B cell (primary cell): ENCODE measurements at places on chromosomes 16 and 17. TPM values are rescaled to one million over a fixed set of nuclear protein-coding genes. Genes with fewer than 3 reads are reported as not detected.

HOXB9 gene
- total RNA-seq: not detected in 2 replicates

GRCh38 chr17:30555942-30556341 is 78.7 kb downstream of the GOSR1 start:
- H3K4me3 ChIP-seq: no peak overlapping the region
- DNase-seq: no peak
- no peaks in the 10 kb centered on the region for H3K36me3 ChIP-seq
- no peak overlapping the region for H3K27ac ChIP-seq
- H3K27me3 ChIP-seq: no peaks in the 10 kb centered on the region

DNA sequence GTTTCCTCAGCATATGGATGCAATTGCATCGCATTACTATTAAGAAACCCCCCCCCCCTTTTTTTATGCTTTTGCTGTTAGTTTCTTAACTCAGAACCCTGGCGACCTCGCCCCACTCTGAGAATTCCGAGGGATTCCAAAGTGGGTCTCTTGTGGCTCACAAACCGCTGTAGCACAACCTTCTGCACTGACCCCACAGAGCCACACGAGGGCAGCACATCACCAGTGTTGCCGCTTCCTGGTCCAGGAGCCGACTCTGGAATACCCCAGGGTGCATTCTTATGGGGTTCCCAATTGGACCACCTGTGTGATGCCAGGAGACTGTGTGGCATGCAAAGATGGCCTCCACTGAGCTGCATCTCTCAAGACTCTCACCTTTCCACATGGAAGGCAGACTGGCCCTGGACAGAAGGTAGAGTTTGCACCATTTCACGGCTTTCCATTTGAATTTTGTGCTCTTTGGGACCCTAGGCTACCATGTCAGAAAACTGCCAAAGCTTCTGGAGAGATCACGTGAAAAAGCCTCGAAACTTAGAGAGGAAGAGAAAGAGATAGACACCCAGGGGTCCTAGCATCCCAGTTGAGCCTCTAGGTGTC is 432.7 kb upstream of the ASIC2 start:
- no peak for DNase-seq
- H3K4me3 ChIP-seq: no peak overlapping the region
- H3K36me3 ChIP-seq: no peaks in the 10 kb centered on the region
- no peaks in the 10 kb centered on the region for H3K4me1 ChIP-seq
- H3K27ac ChIP-seq: no peak overlapping the region

KATNIP gene
- 49.9 and 56.0 TPM in 2 replicates for total RNA-seq

DNA sequence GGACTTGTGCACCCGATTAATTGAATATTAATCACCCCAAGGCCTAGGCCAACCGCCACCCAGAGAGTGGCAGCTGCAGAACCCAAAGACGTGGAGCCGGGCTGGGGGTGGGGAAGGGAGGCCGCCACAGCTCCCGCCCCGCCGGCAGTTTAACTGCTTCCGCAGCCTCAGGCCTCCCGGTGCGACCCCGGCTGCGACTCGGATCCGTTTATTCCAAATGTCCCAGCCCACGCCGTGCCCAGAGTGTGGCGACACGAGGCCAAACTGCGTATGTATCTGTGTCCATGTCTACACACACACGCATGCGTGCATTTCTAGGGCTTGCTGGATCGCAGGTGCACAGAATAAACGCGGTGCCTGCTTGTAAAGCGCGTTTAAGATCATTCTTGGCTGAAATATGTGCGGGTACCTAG is 802 bp upstream of the TOB1 start:
- H3K36me3 ChIP-seq: peaks cover 12% of the 10 kb centered on the region
- peak; percentile 92 for DNase-seq
- H3K4me3 ChIP-seq: peak overlapping the region; percentile 98

SYNGR3 gene
- total RNA-seq: 19.8 and 20.8 TPM in 2 replicates

GRCh38 chr17:74785981-74786360 is 9.8 kb upstream of the NAT9 start:
- no peaks in the 10 kb centered on the region for H3K27me3 ChIP-seq
- H3K4me1 ChIP-seq: peaks cover 43% of the 10 kb centered on the region
- no peaks in the 10 kb centered on the region for H3K36me3 ChIP-seq
- no peak overlapping the region for H3K27ac ChIP-seq
- no peak for DNase-seq

DNA sequence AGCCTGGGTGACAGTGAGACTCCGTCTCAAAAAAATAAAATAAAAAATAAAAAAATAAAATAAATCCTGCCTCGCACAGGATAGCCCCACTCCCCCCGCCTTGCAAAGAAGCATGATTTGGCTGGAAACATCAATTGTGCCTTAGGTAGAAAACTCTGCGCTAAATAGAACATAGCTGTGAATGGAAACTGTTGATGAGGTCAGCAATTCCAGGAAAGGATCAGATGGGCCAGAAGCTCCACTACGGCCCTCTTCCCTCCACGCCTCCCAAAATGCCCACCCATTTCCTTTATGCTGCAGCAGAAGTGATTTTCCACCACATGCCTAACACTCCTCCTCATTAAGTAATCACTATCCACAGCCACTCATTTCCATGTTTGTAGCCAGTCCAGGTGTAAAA is 473.4 kb downstream of the XYLT1 start:
- H3K4me3 ChIP-seq: no peak overlapping the region
- H3K27ac ChIP-seq: no peak overlapping the region
- no peaks in the 10 kb centered on the region for H3K36me3 ChIP-seq
- DNase-seq: no peak

CDC6 gene
- 0.63 and 2.2 TPM in 2 replicates for total RNA-seq

DNA sequence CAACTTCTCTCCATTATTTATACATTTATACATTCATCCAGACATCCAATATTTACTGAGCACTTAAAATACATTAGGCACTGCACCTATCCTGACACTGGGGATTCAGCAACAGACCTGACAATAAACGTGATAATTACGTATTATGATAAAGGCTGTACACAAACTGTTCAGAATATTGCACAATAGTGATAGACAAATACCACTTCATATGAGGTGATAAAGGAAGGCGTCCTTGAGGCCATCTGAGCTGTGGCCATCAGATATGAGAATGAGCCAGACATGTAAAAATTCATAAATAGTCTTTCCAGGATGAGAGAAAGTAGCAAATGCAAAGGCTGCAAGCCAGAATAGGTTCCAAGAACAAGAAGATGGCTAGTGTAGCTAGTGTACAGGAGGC is 8.6 kb downstream of the USP32 start:
- H3K36me3 ChIP-seq: no peaks in the 10 kb centered on the region
- peaks cover 6% of the 10 kb centered on the region for H3K4me1 ChIP-seq
- no peak overlapping the region for H3K27ac ChIP-seq
- no peak overlapping the region for H3K4me3 ChIP-seq
- no peaks in the 10 kb centered on the region for H3K27me3 ChIP-seq
- DNase-seq: no peak

TUBG1 gene
- 15.7 and 17.2 TPM in 2 replicates for total RNA-seq

DNA sequence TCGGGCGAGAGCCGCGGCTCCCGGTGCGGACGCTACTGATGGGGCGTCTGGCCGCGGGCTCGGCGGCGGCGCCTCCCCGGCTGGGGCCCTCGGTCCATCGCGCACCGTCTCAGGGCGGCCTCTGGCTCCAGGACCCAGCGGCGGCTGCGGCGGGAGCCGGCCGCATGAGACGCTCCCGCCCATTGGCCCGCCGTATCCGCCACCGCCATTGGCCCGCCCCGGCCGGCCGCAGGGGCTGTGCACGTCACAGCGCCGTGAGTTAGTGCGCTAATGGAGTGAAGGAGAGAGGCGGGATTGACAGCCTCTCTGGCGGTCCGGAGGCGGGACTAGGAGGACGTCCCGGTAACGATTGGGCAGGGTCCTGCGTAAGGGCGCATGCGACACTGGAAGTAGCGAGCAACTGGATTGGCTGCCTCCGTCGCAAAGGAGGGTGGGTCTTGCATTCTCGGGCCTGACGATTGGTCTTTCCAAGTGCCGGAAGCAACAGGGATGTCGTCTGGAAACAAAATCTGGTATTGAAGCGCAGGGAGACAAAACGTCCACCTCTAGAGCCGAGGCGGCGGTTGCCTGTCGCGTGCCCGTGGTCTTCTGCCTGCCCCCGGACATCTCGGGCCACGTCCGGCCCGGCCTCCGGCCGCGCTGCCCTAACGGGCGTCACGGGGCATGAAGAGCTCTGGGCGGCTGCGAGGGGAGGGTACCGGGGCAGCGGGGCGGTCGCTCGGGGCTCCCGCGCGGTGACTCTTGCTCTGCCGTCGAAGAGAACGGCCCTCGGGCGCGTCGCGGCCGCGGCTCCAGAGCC is at the start of gene ANKRD11:
Gene ANKRD11 (minus strand): TSS at position 123 of the 799 bp plus-strand sequence. CDS start 173,542 bp downstream, outside the sequence.
- H3K27ac ChIP-seq: peak within 1 kb of the TSS; percentile 97
- no peaks in the 10 kb centered on the region for H3K27me3 ChIP-seq
- peaks cover 46% of the 10 kb centered on the region for H3K4me1 ChIP-seq
- H3K36me3 ChIP-seq: no peaks in the 10 kb centered on the region
- H3K4me3 ChIP-seq: peak within 1 kb of the TSS; percentile 86
- peak; percentile 99 for DNase-seq

CPHXL2 gene
- total RNA-seq: not detected in 2 replicates

- DNase-seq: no peak
- no peaks in the 10 kb centered on the region for H3K4me1 ChIP-seq
- H3K27ac ChIP-seq: no peak overlapping the region
- no peak overlapping the region for H3K4me3 ChIP-seq
- no peaks in the 10 kb centered on the region for H3K36me3 ChIP-seq
These were observed 351.0 kb upstream of the PSMD7 start for GRCh38 chr16:73945631-73946030.

DNA sequence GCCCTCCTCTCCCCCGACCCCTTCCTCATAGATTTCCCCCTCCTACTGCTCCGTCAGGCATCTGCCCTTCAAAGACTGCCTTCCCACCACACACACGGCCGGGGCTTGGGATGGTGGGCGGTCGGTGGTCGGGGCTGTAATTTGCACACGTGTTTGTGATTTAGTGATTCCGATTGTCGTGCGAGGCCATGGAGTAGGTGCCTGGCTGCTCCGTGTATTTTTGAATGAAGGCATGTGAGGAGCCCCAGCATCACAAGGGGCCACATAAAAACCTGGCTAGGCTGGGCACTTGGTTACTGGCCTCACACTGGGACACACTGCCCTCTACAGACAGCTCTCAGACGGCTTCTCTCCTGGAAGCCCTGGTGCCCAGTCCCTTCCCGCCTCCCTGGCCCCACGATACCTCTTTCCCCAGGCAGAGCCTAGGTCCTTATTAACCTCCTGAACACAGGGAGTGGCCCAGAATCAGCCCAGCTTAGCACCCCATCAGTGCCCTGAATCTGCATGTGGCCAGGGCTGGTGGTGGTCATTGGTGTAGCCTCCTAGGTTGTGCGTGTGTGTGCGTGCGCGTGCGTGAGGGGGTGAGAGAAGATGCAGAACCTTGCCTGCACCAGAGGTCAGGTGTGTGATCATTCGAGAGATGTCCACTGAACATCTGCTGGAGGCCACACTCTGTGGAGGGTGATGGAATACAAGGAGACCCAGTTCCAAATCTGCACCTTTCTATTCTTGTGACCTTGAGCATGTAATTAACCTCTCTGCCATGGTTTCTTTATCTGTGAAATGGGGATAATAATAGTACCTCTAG is 1.3 kb upstream of the SOCS1 start:
- H3K4me1 ChIP-seq: peaks cover 48% of the 10 kb centered on the region
- peak; percentile 66 for DNase-seq
- peaks cover 10% of the 10 kb centered on the region for H3K36me3 ChIP-seq
- H3K27me3 ChIP-seq: no peaks in the 10 kb centered on the region
- peak overlapping the region; percentile 65 for H3K4me3 ChIP-seq
- H3K27ac ChIP-seq: no peak overlapping the region

DNA sequence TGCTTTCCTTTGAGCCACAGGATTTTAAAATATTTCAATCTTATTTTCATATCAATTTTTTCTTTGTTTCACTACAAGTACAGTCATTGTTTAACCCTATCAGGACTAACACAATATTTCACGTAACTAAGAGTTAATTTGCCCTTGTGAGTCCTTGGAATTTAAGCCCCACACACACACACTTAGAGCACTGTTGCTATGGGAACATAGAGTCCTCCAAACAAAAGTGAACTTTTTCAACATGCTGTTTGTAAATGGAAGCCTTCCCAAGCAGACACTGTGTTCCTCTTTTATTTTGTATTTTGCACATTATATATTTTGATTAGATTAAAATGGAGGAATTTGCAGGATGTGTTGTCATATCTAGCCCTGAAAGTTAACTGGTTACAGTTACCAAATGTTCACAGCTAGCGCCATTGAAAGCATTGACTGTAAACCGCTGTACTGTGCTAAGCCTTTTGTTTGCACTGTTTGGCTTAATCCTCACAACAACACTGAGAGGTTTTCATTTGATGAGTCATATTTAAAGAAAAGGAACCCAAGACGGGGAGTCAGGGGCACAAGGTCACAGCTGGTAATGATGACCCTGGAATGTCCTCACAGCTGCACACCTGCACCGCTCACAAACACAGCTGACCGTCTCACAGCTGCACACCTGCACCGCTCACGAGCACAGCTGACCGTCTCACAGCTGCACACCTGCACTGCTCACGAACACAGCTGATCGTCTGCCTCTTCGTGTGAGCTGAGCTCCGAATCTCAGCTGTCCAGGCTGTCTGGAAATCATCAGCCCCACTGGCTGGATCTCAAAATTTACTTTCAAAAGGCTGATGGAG is 6.3 kb downstream of the HSBP1 start:
- no peak overlapping the region for H3K27ac ChIP-seq
- H3K4me1 ChIP-seq: peaks cover 2% of the 10 kb centered on the region
- peaks cover 26% of the 10 kb centered on the region for H3K36me3 ChIP-seq
- no peak overlapping the region for H3K4me3 ChIP-seq
- H3K27me3 ChIP-seq: no peaks in the 10 kb centered on the region
- DNase-seq: peak; percentile 18

CD300LG gene
- not detected in 2 replicates for total RNA-seq

GDPD3 gene
- 17.3 and 22.7 TPM in 2 replicates for total RNA-seq

TXNL4B gene
- 15.4 and 16.1 TPM in 2 replicates for total RNA-seq

- H3K36me3 ChIP-seq: no peaks in the 10 kb centered on the region
- H3K27me3 ChIP-seq: no peaks in the 10 kb centered on the region
- no peak for DNase-seq
- H3K4me1 ChIP-seq: peaks cover 16% of the 10 kb centered on the region
These were observed 3.8 kb downstream of the RPRML start for GRCh38 chr17:46975287-46975686.

DNA sequence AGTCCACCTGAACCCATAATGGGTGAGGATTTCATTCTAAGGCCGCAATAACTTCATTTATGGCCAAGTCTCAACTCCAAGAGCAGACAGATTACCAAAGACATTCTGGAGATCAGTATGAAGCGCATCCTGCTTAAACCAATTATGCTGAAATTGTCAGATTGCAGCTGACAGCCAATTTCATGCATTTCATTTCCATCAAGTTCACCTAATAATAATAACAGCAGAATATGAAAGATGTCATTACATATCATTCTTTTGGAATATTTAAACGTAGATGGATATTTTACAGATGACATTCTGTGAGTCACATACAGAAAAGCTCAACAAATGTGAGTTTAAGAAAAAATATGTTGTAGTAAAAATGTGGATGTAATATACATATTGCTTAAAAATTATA is 54.9 kb upstream of the NACA2 start:
- no peaks in the 10 kb centered on the region for H3K36me3 ChIP-seq
- H3K4me3 ChIP-seq: no peak overlapping the region
- H3K27ac ChIP-seq: no peak overlapping the region
- no peaks in the 10 kb centered on the region for H3K27me3 ChIP-seq

ZNF18 gene
- 10.5 and 12.0 TPM in 2 replicates for total RNA-seq

FADS6 gene
- not detected in 2 replicates for total RNA-seq
